ENCODE measurements at places on chromosomes 7 and 10.

DNA sequence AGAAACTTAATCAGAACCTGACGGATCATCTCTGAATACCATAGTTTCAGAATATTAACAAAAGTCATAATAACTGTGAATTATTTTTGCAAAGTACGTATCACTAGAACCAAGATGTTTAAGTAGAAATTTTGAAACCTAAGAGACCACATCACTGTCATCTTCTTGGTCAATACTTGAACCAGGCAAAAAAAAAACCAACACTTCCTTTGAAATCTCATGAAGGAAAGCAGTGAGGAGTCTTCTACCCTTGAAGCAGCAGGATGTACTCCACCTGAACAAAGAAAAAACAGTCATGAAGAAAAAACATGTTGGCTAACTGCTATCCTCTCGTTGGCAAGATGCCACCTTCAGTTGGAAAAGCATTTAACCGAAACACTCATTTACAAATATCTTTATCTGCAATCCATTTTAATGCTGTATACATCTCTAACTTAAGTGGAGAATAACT is 82.4 kb downstream of the SRPK2 start:
- no peak for DNase-seq

- DNase-seq = no peak
Observed at GRCh38 chr10:15990535-15991129, 130.3 kb upstream of the MINDY3 start.

- no peak for DNase-seq
Observed at GRCh38 chr10:131825150-131825848, 75.5 kb upstream of the PPP2R2D start.

DNA sequence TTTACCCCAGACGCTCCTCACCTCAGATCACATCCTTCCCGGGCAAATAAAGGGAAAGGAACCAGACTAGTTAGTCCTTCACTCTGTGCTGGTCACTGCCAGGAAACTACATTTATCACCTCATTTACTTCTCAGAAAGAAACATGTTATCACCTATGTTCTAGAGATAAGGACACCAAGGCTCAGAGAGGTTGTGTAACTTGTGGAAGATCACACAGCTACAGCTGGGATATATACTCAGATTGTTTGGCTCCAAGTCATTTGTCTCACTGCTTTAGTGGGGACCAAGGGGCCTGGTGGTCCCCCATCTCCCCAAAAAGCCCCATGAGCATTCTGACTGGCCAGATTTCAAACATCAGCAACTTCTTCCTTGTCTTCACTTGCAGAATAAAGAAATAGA is 17.5 kb upstream of the BTBD16 start:
- DNase-seq = no peak

DNA sequence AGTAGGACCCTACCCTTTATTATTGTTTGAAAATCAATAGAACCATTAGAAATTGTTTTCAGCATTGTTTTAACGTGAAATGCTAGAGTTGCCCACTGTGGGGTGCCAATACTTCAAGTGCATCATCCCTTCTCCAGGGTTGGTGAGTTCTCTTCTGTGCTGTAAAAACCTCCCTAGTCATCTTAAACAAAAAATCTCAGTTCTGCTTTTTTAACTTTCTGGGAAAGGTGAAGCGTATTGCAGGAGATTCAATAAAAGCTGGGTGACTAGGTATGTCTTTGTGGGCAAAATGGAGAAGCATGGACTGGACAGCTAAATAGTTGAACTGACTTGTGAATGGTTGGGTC is 699.1 kb downstream of the SUGCT start:
- DNase-seq = no peak

DNA sequence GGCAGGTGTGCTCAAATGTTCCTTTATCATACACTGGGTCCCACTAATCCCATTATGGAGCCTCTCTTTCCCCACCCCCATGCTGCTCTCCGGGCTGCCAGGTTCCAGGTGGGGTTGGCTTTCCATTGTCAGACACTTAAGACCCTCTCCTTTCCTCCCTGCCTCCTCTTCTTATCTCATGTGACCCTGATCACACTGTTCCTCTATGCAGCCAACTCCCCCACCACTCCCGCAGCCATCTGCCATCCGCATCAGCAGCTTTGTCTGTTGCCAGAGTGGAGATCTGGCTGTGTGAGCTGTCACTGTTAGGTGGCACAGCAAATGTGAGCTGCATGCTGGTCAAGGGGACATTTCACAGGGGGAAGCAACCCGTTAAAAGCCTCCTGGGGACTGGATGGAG is 391.4 kb downstream of the TNS3 start:
- no peak for DNase-seq

DNA sequence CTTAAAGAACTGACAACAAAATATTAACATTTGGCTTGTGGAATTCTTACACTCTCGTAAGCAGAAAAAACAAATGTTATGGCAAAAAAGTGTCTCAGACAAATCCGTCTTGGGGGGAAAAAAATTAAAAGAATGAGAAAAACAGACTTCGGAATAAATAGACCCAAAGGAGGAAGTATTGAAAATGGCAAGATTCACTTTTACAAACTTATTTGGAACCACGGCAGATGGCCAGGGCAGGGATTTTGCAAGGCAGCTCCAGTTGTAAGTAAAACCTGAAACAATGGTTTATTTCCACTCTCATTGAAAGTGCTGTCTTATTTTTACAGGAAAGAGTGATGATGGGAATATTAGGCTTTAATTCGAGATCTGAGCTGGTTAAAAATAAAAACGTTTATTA is 1.5 kb upstream of the ZNF438 start:
- no peak for DNase-seq

GRCh38 chr7:42476255-42476654 is 239.2 kb upstream of the GLI3 start:
- no peak for DNase-seq
